Foreskin keratinocyte (primary cell): ENCODE measurements at places on chromosomes 11 and 22.

- DNase-seq, result no peak
Observed at GRCh38 chr11:93403930-93404329, 73.4 kb downstream of the DEUP1 start.

DNA sequence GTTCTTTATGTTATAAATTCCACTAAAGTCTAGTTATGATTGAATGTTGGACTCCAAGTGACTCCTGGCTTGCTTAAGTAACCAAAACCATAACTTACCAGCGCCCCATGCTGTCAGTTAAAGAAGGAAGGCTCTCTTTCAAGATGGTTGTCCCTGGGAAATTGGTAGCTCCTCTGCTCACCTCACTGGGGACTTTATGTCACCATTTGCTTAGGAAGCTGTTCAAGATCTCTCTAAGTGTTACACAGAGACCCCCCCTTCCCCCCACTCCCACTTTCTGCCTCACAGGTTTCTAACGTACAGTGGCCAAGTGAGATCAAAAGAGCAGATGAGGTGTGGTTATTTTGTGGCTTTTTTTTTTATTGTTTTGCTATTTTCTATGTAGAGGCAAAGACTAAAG is 301.8 kb downstream of the AASDHPPT start:
- DNase-seq, result no peak

GRCh38 chr11:64885367-64886286 is 7.2 kb upstream of the EHD1 start:
- no peak for DNase-seq

DNA sequence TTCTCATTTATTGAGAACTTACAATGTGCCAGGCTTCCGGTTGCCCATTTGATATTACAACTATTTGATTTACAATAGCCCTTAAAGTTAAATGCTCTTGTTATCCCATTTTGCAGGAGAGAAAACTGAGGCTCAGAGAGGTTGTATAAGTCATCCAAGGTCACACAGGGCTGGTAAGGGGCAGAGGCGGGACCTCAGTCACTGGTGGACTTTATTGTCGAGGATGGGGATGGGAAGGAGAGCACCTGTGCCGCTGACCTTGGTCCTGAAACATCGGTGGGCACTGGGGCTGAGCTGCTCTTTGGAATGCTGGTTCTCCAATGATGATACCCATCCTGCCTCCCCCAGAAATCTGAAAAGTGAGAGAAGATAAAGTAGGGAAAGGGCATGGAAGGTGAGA is 265.4 kb downstream of the MIAT start:
- DNase-seq, result no peak

DNA sequence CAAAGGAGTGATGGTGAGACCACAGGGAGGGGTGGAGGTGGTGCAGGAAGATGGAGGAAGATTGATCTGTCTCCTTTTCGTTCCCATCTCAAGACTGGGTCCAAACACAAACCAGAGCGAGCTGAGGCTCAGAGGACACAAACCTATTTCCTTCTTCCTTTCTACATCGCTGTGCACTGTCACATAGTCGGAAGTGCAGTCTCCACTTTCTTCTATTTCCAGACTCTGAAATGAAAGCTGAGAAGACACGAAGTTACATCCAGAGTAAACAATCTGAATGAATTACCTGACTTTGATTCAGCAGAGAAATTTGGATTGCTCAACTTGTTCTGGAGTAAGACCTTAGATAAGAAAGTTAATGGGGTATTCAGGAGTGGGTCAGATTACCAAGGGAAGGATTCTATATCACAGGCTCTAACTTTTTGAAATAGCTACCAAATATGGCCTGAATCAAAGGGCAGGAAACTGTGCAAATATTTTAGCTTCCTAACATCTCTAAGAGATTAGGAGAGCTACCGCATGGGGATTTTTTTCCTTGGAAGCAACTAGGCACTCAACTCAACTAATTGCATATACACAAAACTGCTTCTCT is 14.4 kb downstream of the OVCH2 start:
- no peak for DNase-seq
